Stimulated activated naive B cell treated with anti-CD40 and anti-IgM and Interleukin-4, amounts not matched to agents 10 μg/mL and 1 μg/mL and 100 μg/mL, for 72 hours (primary cell): ENCODE measurements at places on chromosomes 6 and 20.

DNA sequence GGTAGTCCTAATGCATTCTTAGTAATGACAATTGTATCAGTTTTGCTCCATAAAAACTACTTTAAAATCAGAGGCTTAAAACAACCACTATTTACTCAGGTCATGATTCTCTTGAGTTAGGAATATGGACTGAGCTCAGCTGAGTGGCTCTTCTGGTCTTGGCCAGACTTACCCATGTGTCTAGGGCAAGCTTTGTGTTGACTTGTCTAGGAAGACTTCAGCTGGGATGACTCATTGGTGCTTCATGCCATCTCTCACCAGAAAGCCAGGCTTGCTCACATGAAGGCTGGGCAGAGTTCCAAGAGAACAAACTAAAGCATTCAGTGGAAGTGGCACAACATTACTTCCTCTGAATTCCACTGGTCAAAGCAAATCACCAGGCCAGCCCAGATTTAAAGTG, 155.3 kb downstream of the DHX35 start:
- no peak for DNase-seq

- DNase-seq = no peak
Observed at GRCh38 chr20:40637176-40637575, 51.9 kb downstream of the MAFB start.

- no peak for DNase-seq
Observed at GRCh38 chr6:44618371-44618770, 230.9 kb downstream of the CDC5L start.

GRCh38 chr6:111984516-111985201, 69.2 kb upstream of the CCN6 start:
- no peak for DNase-seq

- DNase-seq = no peak
Observed at GRCh38 chr6:30881392-30882203, 2.7 kb upstream of the DDR1 start.

DNA sequence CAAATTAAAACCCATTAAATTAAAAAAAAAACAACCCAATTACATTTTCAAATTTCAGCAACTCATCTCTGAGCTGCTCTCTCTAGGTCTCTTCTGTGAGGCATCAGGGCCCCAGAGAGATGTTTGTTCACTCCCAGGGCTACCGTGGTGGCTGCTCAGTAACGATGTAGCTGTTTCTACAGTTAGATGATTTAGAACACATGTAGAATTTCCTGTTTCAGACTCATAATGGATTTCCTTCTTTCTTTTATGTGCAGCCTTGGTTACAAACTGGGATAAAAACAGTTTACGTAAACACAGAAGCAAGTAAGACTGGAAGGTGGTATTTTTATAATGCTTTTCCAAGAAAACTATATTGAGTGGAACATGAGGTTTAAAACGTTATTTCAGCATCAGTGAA, 116.1 kb upstream of the CCN2 start:
- no peak for DNase-seq

DNA sequence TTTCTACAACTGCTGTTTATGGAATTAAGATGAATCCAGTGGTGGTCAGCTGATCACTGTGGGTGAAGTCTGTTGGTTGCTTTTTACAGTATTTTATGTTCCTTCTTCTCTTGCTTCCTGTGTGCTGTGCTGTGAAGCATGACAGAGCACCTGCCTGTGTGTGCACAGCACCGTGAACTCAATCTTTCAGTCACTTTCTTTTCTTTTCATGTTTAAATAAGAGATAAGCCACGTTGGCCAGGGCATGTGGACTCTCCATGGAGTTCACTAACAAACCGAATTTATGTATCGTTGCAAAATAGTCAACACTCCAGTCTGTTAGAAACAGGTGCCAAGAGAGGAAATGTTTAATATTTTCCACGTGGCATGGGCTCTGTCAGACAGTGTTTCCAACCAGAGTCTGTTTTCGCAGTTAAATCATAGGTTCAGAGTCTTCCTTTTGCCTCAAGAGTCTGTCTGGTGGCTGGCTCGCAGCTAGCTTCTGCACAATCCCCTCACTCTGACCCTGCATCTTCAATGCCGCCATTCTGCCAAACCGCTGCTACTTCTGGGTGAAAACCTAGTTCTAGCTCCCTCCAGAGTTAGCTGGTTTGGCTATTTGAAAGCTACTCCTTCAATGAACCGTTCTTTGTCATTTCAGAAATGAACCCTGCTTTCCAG, 73.2 kb downstream of the QRSL1 start:
- DNase-seq = peak; percentile 49

DNA sequence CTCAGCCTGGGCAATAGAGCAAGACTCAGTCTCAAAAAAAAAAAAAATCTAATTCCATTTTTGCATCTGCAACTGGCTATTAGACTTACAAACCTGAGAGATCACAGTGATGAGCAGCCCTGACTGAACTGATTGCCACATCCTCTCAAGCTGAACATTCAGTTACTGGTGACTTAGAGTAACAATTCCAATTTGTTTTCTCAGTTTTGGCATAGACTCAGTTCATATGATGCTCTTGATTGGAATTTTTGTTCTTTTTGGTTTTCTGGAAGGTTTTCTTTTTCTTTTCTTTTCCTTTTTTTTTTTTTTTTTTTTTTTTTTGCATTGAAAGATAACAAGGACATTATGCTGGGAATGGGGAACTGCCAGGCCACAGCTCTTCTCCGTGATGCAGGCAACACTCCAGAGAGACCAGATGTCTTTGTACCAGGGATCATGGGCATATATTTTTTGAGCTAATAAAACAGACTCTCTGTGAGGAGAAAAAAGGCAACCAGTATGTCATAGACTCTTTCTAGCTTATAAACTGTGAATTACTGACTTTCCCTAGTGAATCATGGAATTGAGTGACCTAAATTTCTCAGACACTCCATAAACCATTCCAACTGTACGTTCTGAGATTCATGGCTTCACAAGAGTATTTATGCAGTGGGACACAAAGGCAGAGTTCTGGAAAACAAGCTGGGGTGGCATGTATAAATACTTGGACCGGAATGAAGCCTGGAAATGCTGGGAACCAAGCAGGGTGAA, 86.0 kb upstream of the SLC2A12 start:
- DNase-seq = no peak

GRCh38 chr6:35297601-35298481, at the start of gene DEF6:
DEF6 (plus strand) TSS chr6:35297818; CDS start chr6:35297857, 39 bp downstream.
- DNase-seq = peak; percentile 81

- DNase-seq = no peak
Observed at GRCh38 chr6:1613688-1614447, 4.2 kb downstream of the FOXC1 start.

DNA sequence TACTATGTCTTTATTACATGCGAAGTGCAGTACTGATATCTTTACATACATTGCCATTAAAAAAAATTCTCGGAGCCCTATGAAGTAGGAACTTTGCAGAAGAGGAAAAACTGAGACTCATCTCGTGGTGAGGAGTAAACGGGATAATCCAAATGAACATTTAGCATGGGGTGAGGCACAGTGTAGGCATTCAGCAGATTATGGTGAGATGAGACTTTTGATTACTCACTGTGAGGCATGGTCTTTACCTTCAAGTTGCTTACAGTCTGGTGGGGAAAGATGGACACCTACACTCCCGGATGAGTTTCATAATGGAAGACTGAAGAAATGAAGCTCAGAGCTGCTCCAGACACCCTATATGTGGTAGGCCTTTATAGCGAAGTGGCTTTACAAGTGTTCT, 1.4 kb downstream of the RPRD1B start:
- DNase-seq = no peak

DNA sequence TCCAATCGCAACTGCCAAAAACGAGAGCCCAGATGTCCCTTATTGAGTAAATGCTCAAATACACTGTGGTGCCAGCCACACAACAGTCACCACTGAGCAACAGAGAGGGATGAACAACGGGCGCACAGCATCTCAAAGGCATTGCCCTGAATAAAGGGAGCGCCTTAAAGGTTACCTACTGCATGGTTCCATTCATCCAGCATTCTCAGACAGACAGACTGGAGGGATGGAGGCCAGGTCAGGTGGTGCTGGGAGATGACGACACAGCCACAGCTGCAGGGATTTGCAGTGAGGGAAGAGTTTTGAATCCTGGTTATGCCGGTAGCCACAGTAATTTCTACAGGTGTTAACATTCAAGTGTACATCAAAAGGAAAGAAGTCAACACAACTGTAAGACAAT, 615.5 kb upstream of the AGPAT4 start:
- DNase-seq = no peak

DNA sequence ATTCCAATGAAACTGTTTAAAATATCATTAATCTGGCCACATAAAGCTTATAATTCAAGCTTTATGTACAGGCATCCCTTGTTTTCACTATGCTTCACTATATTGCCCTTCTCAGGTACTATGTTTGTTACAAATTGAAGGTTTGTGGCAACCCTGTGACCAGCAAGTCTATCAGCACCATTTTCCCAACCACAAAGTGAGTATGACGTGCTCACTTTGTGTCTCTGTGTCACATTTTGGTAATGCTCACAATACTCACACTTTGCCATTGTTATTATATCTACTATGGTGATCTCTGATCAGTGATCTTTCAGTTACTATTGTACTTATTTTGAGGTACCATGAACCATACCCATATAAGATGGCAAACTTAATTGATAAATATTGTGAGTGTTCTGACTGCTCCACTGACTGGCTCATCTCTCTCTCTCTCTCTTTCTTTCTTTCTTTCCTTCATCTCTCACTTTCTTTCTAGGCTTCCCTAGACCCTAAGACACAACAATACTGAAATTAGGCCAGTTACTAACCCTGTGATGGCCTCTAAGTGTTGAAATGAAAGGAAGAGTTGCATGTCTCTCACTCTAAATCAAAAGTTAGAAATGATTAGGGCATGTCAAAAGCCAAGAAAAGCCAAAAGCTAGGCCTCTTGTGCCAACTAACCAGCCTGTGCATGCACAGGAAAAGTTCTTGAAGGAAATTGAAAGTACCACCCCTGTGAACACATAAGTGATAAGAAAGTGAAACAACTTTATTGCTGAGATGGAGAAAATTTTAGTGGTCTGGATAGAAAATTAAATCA, 227.9 kb downstream of the BCAS1 start:
- no peak for DNase-seq

GRCh38 chr6:75876152-75876551, 127.1 kb downstream of the MYO6 start:
- DNase-seq = no peak

DNA sequence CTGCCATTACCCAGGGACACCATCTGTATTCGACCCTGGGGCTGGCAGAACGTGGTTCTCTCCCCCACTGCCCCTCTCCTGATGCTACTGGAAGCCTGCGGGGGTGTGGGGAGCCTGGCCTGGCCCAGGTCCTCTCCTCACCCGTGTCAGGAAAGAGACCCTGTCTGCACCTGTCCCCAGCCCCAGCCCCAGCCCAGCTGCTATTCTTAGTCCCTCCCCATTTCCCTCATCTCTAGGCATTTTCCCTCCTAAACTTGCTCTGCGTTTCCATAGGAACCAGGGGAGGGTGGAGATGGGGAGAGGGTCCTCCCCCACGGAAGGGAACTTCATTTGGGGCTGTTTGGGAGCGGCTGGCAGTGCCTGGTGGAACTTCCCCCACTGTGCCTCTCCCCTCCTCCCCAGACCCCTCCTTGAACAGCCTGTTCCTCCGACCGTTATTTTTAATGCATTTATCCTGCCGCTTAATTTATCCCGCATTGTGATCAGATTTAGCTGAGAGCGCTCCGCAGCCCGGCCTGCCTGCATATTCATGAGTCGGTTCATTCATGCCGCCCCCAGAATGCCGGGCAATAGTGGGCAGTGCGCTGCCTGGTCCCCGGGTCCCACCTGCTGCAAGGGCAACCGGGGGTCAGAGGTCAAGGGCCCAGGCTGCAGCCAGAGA, 31.8 kb upstream of the DLGAP4 start:
- no peak for DNase-seq

DNA sequence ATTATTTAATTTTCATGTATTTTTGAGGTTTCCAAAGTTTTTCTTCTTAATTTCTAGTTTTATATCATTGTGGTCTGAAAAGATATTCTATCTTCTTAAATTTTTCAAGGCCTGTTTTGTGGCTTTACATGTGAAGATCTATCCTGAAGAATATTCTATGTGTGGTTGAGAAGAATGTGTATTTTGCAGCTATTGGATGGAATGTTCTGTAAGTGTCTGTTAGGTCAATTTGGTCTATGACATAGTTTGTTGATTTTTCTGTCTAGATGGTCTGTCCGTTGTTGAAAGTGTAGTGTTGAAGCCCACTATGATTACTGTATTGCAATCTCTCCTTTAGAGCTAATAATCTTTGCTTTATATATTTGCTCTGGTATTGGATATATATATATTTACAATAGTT, 125.7 kb downstream of the CRYBG1 start:
- DNase-seq = no peak

DNA sequence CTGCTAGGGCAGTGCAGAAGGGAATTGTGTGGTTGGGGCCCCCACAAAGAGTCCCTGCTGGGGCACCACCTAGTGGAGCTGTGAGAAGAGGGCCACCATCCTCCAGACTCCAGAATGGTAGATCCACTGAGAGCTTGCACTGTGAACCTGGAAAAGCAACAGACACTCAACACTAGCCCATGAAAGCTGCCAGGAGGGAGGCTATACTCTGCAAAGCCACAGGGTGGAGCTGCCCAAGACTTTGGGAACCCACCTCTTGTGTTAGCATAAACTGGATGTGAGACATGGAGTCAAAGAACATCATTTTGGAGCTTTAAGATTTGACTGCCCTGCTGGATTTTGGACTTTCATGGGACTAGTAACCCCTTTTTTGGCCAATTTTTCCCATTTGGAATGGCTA, 328.4 kb upstream of the KHDRBS2 start:
- DNase-seq = no peak

GRCh38 chr6:43124481-43124880, 46.6 kb upstream of the SRF start:
- no peak for DNase-seq

DNA sequence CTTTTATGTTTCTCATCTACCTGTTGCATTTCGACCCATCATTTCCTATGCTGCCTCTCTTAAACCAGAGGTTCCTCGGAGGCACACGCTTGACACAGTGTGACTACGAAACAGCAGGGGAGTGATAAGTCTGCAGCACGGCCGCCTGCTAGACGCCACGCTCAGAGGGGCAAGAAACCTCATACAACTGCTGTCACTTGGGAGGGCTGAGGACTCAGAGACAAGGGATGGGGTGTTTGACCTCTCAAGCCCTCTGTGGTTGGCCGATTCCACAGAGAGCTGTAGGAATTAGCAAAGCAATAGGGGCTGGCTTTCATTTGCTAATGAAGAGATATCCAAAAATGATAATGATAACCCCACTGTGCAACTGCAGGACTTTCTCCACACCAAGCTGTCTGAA, 372.5 kb downstream of the ZFAND3 start:
- DNase-seq = no peak

DNA sequence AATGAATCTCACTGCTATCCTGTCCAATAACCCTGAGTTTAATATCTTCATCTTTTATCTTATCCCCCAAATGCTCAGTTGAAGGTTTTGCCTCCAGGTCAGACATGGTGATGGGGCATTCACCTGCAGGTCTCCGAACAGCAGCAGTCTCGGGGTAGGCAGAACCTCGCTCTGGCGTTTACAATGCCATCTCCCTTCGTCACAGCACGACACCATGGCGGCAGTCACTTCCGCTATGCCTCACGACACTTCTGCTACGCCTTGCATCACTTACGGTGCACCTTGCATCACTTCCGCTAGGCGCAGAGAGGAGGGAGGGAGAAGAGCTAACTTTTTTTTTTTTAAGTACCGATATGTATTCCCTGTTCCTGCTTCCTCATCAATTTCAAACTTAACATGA, 194.9 kb downstream of the BCAS1 start:
- DNase-seq = no peak

GRCh38 chr20:32358883-32359632, 927 bp downstream of the ASXL1 start:
- peak; percentile 64 for DNase-seq
